ENCODE measurements at places on chromosomes 16 and 17.

GRCh38 chr16:2189252-2189893, 7.0 kb downstream of the CASKIN1 start:
- no peak for DNase-seq

DNA sequence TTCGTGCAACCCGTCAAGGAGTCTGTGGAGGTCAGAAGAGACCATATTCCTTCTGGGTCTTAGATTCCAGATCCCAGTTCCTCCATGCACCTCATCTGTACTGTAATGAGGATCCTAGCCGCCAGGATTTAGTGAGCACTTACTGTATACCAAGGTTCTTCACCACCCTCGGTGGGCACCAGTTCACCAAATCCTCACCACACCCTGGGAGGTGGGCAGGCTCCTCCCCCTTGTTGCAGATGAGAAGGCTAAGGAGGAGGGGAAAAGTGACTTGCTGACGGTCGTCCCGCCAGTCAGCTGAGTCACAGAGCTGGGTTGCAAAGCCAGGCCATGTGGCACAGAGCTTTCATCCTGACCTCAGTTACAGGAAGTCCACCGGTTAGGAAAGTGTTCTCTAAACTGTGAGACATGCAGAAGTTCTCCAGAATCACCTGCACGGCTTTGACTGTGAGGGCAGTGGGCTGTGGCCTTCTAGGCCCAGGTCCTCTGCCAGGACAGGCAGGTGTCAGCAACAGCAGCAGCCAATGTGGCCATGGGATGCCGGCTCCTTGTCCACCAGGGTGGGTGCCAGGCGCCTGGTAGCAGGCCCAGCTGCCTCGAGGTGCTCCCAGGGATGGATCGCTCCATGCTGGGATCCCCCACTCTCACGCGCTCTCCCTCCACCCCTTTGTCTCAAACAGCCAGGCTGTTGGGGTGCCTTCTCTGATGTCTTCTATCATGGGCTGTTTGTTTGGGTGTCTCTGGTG, 240.3 kb upstream of the GSE1 start:
- DNase-seq = no peak

GRCh38 chr17:8664456-8665126, 34.1 kb upstream of the MYH10 start:
- no peak for DNase-seq

DNA sequence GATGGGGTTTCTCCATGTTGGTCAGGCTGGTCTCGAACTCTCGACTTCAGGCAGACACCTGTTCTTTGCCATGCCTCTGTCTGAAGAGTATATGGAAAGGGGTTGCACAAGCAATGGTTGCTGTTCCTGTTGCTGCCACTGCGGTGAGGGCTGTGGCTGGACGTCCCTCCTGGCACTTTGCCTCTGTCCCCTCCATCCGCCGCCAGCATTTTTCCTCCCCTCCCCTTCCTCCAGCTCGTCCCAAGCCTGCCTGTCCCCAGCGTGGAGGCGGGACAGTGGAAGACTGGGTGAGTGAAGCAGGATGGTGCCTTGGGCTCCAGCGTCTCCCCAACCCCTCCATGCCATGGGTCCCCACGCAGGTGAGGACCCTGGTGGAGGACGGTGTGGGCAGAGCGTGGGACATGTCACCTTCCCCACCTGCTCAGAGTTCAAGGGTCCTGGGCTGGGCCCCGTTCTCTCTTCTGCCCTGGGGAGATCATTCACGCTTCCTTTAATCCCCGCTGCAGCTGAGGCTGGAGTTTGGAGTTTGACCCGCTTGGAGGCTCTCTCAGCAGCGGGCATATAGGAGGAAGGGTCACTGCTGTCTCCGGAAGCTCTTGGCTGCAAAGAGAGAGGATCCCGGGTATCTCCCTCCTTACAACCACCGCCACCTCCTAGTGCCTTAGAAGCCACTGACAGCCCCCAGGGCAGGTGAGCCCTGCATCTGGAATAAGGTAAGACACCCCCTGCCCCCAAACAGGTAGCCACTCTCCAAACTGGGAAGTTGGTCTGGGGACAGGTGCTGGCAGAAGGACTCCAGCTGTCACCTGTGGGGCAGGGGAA, at the start of gene SLC5A11:
Gene SLC5A11, plus strand, starts transcription at position 238 of the 822 bp plus-strand sequence. CDS start 12,681 bp downstream, outside the sequence.
- no peak for DNase-seq

DNA sequence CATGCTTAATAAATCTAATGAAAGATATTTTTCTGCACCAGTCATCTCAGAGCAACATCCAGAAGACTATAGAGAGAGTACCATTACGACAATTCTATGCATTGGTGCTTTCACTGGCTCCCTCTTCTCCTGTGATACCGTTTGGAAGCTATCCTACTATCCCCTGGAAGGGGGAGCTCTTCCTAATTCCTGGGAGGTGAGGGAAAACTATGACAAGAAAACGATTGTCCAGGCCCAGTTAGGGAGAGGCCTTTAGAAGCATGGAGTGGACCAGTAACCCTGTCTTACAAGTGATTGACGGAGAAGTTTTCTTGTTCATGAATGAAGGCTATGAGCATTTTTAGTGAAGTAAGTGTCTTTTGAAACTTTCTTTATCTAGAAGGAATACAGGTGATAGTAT, 150.2 kb downstream of the TANC2 start:
- DNase-seq = no peak

DNA sequence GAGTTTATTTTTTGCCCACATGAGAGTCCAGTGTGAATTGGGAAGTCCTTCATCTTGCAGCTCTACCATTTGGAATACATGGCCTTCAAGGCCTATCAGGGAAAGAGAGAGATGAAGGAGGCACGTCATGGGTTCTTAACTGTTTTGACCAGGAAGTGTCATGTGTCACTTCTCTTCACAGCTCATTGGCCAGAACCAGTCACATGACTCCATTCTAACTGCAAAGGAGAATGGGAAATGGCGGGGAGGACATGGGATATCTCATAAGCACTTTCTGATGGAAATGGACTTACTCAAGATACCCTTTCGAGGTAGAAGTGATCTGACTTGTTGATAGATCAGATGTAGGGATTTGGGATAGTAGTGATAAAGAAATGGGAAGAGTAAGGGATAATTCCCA, 57.9 kb upstream of the CES5A start:
- DNase-seq = no peak

DNA sequence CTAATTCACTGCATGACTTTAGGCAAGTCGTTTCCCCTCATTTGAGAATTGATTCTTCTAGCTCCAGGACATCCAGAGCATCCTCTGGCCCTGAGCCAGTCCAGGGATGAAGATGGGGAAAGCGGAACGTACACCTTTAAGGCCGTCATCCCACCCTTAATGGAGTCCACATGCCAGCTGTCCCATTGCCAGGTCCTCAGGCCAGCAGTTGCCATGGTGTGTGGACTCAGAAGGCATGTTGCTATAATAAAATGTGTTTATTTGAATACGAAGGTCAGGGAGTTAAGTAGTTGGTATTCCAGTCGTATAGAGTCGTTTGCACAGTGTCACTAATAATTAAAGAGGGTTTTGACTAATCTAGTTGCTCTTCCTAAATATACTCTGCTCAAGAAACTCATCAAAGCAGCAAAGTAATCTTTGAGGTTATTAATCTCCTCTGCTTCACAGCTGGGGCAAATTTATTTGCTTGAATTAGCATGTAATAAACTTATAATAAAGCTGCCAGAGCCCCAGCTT, 30.4 kb downstream of the CCDC182 start:
- DNase-seq = no peak

DNA sequence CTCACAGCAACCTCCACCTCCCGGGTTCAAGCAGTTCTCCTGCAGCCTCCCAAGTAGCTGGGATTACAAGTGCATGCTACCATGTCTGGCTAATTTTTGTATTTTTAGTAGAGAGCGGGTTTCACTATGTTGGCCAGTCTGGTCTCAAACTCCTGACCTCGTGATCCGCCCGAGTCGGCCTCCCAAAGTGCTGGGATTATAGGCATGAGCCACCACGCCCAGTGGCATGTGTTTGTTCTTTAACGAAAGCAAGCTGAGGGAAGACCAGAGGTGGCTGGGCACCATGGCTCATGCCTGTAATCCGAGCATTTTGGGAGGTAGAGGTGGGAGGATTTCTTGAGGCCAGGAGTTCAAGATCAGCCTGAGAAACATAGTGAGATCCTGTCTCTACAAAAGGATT, 18.1 kb downstream of the TNFRSF13B start:
- no peak for DNase-seq

DNA sequence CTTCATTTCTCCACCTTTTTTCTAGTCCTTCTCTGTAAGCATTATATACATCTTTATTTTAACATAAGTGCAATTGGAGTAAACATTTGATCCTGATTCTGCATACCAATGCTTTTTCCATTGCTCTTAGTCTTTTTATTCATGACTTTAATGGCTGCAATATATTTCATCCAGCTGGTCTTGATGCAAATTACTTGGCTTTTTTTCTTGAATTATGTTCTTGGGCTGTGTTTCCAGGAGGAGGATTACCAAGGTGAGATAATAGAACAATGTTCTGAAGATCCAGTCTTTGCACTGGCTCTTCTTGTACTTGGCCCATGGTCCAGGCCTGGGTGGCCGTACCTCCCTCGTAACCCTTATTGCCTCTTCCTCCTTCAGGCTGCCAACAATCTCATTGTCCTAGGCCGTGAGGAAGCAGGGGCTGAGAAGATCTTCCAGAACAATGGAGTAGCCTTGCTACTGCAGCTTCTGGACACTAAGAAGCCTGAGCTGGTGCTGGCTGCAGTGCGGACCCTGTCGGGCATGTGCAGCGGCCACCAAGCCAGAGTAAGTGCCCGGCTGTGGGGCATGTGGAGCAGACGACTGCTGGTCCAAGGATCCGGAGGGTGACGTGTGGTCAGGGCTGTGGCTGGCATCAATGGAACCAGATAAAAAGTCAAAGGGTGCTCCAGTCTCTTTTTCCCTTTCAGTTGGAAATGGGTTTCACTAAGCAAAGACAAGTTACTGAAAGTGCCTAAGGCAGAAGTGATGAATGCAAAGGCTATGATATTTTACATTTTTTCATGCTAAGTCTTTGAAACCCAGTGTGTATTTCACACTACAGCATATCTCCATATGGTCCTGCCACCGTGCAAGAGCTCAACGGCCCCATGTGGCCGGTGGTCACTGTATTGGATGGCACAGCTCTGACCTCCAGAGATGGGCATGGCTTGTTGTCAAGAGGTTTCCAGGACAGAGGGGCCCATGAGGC, 6.9 kb downstream of the UNC45B start:
- no peak for DNase-seq

DNA sequence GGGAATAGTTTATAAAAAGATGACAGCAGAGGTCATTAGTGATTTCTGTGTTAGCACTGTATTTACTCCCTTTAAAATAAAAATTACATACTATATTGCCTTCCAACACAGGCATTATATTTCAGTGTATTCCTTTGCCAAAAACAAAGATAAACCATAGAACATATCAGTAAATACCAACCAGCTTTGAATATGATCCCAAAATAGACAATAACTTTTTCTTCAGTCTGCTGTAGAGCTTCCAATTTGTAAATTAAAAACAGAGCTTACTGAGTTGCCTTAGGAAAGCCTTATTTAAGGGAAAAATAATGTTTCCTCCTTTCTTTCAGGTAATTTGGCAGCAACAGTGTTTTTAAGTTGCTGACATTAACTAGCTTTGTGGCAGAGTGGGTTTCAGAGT, 352.1 kb upstream of the TBX2 start:
- DNase-seq = no peak

DNA sequence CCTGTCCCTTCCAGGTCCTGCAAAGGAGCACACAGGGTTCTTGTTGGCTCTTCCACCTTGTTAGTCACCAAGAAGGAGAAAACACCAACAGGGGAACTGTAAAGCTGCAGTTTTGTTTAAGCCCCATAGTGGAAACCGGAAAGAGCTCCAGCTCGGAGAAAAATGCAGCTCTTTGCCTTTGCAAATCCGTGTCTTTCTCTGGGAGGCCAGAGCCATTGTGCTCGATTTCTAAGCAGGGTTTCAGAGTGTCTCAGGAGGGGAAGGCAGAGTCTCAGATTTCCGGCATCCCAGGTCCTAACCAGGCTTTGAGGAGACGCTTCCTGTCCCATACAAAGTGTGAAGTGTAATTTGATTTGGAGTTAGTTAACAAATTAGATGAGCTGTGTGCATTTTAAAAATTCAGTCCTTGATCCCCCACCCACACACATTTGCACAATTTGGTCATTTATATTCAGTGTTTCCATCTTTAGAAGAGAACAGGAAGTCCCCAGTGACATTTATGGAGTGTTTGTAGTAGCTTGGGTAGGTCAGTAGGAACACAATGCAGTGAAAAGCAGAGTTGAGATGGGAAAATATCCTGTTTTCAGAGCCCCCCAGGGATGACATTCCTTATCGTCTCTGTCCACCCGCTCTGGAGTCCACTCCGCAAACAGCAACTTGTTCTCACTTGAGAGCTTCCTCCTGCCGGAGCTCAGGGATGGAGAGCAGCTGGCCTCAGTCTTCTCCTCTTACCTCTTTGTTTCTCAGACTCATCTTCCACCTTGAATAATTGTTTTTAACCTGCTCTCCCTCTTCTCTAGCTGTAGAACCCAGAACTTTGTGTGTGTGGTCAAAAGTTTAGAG, 331.9 kb downstream of the SEC14L1 start:
- DNase-seq = no peak

- DNase-seq = no peak
These were observed 23.1 kb upstream of the CNOT1 start for GRCh38 chr16:58652741-58653140.
